ENCODE measurements at places on chromosomes 5 and 9. TPM values are rescaled to one million over a fixed set of nuclear protein-coding genes. Genes with fewer than 3 reads are reported as not detected.

DNA sequence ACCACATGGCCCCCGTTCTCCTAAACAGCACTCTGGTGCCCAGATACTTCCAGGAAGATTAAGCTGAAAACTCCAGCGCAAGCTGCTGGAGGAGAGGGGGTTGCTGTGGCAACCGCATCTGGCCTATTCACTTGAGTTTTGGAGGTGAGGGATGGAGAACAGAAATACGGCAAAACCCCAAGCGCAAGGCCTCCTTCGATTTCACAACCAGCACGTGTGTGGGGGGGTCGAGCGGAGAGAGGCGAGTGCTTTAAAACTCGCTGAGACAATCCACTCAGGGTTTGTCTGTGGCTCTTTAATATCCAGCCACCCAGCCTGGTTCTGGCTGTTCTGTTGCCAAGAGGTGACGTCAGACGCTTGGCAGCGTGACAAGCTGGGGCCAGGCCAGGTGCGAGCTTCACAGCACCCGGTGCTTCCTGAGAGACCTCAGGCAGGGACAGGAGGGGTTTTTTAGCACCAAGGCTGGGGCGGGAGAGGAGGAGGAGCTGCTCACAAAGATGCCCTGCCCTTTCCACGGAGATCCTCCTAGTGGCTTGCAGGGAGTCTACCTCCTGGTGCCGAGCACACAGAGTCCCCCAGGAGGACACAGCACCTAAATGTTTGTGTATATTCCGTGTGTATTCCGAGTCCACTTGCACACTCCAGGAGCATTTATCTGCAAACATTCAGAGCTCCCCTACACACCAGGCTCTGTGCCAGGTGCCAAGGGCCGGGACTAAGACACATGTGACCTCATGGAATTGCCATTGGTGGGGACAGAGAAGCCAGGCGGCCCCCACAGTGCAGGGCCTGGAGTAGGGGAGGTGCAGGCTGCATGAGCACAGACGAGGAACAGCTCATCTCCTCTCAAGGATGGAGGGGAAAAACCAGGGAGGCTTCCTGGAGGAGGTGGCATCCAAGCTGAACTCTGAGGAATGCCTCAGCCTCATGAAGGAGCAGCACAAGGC, 194.6 kb downstream of the OLFM1 start:
- no peak for DNase-seq
- no peaks in the 10 kb centered on the region for H3K27me3 ChIP-seq
- H3K27ac ChIP-seq = no peak overlapping the region
- H3K4me1 ChIP-seq = no peaks in the 10 kb centered on the region
- H3K36me3 ChIP-seq = no peaks in the 10 kb centered on the region

CFAP77 gene
- not detected for total RNA-seq

LVRN gene
- not detected for total RNA-seq

B4GALT7 gene
- total RNA-seq = 22.1 TPM

- no peak for DNase-seq
- H3K4me1 ChIP-seq = no peaks in the 10 kb centered on the region
- peaks cover 2% of the 10 kb centered on the region for H3K36me3 ChIP-seq
- H3K27ac ChIP-seq = no peak overlapping the region
- no peaks in the 10 kb centered on the region for H3K27me3 ChIP-seq
Measured at GRCh38 chr9:32414856-32415255, 30.4 kb downstream of the ACO1 start.

DNA sequence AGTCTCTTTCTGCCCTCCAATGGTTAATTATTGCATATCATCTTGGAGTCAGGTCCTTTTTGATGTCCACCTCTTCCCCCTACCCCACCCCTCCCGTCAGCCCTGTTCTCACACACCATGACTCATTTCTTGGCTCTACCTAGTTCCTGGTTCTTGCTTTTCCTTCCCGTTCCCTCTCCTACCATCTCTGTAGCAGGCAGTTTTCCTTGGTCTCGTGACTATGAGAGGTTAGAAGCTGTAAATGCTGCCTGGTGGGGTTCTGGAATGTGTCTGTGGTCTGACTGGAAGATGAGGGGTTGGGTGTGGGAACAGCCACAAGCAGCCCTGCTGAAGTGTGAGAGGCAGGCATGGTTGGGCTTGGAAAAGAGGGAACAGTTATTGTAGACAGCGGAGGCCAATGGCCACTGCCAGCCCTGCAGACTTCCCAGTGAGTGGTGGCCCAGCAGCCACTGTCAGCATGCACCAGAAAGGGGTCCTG, 18.2 kb downstream of the SLC22A5 start:
- no peak overlapping the region for H3K27ac ChIP-seq
- H3K27me3 ChIP-seq = no peaks in the 10 kb centered on the region
- no peak for DNase-seq
- peaks cover 4% of the 10 kb centered on the region for H3K36me3 ChIP-seq
- H3K4me1 ChIP-seq = peaks cover 57% of the 10 kb centered on the region

DNA sequence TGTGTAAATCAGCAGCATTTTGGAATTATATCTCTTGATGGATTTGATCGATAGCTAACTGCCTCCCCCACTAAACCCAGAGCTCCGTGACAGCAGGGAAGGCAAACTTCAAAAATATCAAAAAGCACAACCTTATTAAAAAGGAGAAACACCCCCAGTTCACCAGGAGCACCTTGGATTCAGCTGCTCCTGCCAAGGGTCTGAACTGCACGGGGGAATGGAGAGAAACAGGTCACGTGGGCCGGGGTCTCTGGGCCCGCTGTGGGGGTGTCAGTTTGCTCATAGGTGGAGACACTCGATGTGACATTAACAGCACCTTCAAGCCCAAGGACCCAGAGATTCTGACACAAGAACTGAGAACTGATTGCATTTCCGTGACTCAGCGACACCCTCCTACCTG, 1.1 kb upstream of the SLC34A1 start:
- H3K27me3 ChIP-seq = peaks cover 9% of the 10 kb centered on the region
- peaks cover 37% of the 10 kb centered on the region for H3K4me1 ChIP-seq
- H3K4me3 ChIP-seq = no peak overlapping the region
- no peak for DNase-seq
- H3K27ac ChIP-seq = no peak overlapping the region

SV2C gene
- total RNA-seq = 0.33 TPM

ANKRD34B gene
- not detected for total RNA-seq

RNF180 gene
- total RNA-seq = not detected

DNA sequence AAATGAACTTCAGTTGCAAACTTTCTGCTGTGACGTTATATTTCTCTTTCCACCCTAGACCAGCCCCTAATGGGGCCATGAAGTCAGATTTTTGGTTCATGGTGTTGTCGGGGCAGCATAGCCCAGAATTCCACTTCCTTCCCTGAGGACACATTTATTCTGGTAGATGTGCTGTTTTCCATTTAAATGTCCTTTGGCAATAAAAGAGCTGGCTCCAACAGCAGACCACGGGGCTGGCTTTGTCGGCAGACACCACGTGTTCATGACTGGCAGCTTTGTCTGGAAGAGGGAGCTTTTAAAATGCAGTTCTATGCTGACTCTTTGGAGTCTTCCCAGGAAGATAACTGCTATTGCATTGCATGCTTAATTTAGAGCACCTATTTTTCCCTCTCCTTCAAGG, 17.6 kb upstream of the LCP2 start:
- DNase-seq = no peak
- H3K4me1 ChIP-seq = peaks cover 35% of the 10 kb centered on the region
- H3K27ac ChIP-seq = no peak overlapping the region
- H3K4me3 ChIP-seq = no peak overlapping the region

DNA sequence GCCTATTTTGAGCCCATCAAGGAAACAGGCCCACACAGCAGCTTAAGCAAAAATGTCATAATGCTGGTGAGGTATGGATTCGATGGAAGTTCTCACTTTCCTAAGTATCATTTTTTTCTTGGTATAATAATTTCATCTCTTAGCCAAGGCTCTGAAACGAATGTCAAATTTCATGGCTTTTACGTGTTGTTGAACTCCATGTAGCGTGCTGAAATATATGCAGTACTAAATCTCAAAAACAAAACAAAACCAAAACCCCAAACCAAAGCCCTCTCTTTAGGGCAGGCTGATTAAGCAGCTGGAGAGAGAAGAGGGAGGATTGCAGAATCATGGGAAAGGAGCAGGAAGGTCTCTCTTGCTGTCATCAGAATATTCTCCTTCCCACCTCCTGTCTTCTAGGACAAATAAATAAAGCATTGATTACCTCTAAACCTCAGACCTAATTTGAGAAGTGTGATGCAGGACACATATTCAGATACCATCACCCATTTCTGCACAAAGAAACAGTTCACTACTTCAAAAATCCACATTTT, 58.3 kb downstream of the TMEM174 start:
- no peak for DNase-seq
- H3K27ac ChIP-seq = no peak overlapping the region
- H3K36me3 ChIP-seq = no peaks in the 10 kb centered on the region

LHX3 gene
- total RNA-seq = 0.08 TPM

IFNE gene
- total RNA-seq = not detected

MXD3 gene
- total RNA-seq = 74.1 TPM

GRCh38 chr9:3058409-3058808, 214.5 kb upstream of the PUM3 start:
- H3K4me3 ChIP-seq = no peak overlapping the region
- H3K4me1 ChIP-seq = no peaks in the 10 kb centered on the region
- no peak for DNase-seq
- no peak overlapping the region for H3K27ac ChIP-seq

DNA sequence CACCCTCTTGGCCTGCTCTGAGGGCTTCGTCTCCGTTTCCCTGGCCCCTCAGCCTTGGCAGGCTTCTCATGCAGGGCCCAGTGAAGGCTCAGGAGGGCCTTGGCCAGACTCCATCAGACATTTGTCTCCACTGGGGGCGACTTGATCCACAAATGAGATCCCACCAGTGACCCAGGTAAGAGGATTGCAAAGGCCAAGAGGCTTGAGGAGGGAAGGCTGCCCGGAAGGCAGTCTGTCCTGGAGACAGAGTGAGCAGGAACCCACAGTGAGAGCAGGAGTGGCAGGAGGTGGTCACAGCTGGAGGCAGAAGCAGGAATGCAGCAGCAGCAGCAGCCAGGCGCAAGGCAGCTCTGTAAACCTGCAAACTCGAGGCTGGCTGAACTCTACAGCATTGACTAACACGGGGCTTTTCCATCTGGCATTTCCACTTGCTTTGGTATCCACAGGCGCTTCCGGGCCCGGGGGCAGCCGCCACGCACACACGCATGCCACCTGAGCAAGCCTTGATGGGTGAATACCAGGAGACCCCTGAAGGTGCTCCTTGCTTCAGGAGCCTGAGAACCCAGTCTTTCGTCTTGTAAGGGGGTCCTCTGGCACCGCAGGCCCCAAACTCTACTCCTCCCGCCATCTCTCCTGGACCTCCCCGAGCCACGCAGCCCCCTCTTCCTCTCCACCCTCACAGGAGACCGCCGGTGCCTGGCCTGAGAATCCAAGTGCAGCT, 14.7 kb downstream of the MGAT1 start:
- no peak overlapping the region for H3K27ac ChIP-seq
- H3K27me3 ChIP-seq = no peaks in the 10 kb centered on the region
- H3K36me3 ChIP-seq = peaks cover 40% of the 10 kb centered on the region
- DNase-seq = no peak
- H3K4me3 ChIP-seq = no peak overlapping the region
- peaks cover 6% of the 10 kb centered on the region for H3K4me1 ChIP-seq

DNA sequence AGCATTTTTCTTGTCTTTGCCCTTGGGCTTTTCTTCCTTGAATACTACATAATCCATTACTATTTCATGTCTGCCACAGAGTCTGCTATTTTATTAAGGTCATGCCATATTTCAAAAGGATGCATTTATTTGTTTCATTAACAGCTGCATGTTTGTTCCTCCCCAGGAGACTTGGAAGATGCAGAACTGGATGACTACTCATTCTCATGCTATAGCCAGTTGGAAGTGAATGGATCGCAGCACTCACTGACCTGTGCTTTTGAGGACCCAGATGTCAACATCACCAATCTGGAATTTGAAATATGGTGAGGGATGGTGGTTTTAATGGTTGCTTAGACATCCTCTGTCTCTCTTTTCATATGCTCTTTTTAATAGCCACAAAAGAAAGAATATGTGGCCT, 4.0 kb downstream of the IL7R start:
- no peak for DNase-seq
- H3K4me3 ChIP-seq = peak overlapping the region; percentile 81
- H3K4me1 ChIP-seq = peaks cover 84% of the 10 kb centered on the region
- H3K27ac ChIP-seq = peak overlapping the region; percentile 66
- H3K27me3 ChIP-seq = no peaks in the 10 kb centered on the region

GRCh38 chr5:160773646-160774410, 78.2 kb downstream of the ATP10B start:
- no peaks in the 10 kb centered on the region for H3K4me1 ChIP-seq
- H3K27ac ChIP-seq = no peak overlapping the region
- DNase-seq = no peak
- H3K4me3 ChIP-seq = no peak overlapping the region
- no peaks in the 10 kb centered on the region for H3K36me3 ChIP-seq

SPATA31C1 gene
- total RNA-seq = not detected

DNA sequence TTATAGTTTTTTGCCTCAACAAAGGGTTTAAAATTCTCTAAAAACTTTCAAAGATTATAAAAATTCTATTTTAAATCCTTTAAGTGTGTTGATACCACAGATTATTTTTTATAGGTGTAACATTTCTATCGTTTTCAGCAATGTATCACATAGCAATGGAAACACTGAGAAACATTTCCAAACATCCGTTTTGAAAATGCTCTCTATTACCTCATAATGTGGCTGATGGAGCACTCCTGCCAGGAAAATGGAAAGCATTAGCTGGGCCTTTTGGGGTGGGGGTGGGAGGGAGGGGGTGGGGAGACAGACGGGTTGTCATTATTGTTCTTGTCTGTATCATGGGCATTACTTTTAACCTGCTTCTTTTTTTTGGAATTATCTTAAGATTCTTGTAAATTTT, 516.5 kb downstream of the ACTL7B start:
- no peaks in the 10 kb centered on the region for H3K27me3 ChIP-seq
- H3K27ac ChIP-seq = no peak overlapping the region
- no peak for DNase-seq
- no peaks in the 10 kb centered on the region for H3K36me3 ChIP-seq
- H3K4me1 ChIP-seq = no peaks in the 10 kb centered on the region

DNA sequence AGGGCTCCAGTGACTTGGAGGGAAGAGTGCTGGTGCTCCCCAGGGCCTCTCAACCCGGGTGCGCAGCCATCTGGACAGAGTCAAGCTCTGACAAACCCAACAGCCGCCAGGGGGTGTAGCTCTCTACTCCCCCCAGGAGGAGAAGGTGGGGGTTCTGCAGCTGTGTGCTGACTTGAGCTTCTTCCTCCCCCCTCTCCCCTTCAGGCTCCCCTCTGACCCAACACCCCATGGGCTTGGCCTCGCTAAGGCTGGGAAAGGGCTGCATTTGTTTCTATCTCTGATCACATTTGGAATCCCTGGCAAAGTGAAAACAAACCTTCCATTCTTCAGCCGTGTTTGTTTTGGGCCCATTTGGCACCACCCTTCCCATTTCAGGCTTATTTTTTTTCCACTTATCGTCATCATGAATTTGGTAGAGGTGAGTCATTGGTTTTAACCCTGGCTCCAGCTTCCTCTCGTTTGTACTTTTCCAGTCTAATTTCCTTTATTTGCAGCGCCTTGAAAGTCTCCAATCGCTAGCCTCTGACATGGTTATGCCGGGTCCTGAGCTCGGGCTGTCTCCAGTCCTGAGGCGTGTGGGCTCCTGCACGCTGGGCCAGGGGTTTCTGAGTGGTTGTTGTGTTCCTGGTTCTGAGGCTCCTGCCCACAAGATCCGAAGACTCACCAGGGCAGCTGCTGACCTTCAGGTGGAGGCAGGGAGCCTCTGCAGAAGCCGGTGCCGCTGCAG, 36.1 kb downstream of the DAP start:
- H3K36me3 ChIP-seq = peaks cover 23% of the 10 kb centered on the region
- H3K4me3 ChIP-seq = no peak overlapping the region

GRCh38 chr5:61449804-61450492, 117.9 kb downstream of the ZSWIM6 start:
- no peak overlapping the region for H3K4me3 ChIP-seq
- H3K27me3 ChIP-seq = no peaks in the 10 kb centered on the region
- DNase-seq = no peak
- no peak overlapping the region for H3K27ac ChIP-seq
- H3K36me3 ChIP-seq = peaks cover 5% of the 10 kb centered on the region

Data from activated CD4-positive, alpha-beta memory T cell treated with anti-CD3 and anti-CD28 coated beads, Interleukin-2, amount 10 ng/mL, durations not matched to agents 7 days and 5 days (primary cell).